ENCODE measurements at places on chromosomes 12 and 14.

GRCh38 chr12:94721173-94721572 lies 70.8 kb upstream of the TMCC3 start:
- DNase-seq = no peak

DNA sequence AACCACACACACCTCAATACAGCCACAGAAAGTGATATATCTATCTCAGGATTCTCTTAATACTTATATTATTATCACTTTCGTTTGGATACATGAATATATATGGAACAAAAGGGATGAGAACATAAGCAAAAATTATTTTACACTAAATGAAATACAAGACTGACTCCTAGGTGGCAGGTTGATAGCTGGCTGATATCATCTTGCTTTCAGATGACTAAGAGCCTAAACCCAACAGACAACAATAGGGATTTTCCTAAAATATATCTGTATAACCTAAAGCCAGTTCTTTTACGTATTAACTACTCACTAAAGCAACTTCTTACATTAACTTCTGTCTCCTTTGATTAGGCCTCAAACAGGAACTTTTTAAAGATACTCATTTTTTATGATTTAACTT lies 65.1 kb downstream of the BAZ1A start:
- DNase-seq = no peak

GRCh38 chr14:93579178-93579577 lies 148.4 kb downstream of the UNC79 start:
- DNase-seq = no peak

DNA sequence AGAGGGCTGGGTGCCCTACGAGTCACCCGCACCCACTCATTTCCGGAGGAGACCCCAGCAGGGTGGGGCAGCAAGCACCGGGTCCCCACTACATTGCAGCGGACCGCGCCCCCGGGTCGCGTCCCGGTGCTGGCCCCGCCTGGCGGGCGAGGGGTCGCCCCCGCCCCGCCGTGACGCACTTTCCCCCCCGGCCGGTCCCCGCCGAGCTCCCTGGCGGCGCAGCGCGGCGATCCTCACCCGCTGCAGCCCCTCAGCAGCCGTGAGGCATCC lies 106.1 kb downstream of the PRICKLE1 start:
- no peak for DNase-seq

GRCh38 chr14:89619596-89619995 lies 202.6 kb upstream of the FOXN3 start:
- no peak for DNase-seq

GRCh38 chr14:87643005-87643404 lies 350.0 kb downstream of the GALC start:
- no peak for DNase-seq

- DNase-seq = no peak
Measured at GRCh38 chr14:96792003-96792402, 5.2 kb upstream of the VRK1 start.

DNA sequence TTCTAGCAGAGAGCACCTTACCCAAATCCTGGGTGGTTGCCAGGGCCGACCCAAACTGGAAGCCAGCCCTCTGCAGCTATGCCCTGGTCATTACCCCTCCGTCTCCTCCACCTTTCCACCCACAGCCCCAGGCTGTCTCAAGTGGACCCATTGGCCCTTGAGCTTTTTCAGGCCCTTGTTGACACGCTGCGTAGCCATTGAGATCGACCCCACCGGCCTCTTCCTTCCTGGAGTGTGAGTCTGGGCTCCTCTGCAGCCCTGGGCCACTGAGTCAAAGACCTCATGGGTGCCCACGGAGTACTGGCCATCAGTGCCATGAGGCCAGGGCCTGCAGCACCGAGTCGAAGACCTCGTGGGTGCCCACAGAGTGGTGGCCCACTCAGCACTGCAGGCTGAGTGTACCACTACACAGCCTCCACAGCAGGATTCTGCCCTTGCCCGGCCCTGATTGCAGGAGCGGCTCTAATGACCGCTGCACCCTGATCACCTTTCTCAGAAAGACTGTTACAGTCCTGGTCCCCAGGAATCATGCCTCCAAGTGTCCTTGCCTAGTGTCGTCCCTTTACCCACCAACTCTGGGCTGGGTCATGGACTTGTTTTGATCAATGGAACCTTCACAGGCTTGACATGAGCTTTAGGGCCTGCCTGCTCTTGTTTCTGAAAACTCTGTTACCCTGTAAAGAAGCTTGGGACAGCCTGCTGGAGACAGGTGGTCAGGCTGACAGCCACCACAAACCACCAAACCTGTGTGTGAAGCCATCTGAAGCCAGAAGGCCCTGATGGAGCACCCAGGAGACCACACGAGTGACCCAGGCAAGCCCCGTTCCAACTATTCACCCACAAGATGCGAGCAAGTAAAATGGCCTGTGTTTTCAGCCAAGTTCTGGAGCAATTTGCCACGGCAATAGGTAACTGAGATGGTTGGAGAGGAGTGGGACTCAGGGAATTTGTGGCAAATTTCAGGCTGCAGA lies 39.6 kb upstream of the TRAF3 start:
- no peak for DNase-seq

GRCh38 chr14:104794099-104794498 lies 1.4 kb downstream of the AKT1 start:
- no peak for DNase-seq

GRCh38 chr12:128817111-128818015 lies 6.4 kb downstream of the SLC15A4 start:
- no peak for DNase-seq

DNA sequence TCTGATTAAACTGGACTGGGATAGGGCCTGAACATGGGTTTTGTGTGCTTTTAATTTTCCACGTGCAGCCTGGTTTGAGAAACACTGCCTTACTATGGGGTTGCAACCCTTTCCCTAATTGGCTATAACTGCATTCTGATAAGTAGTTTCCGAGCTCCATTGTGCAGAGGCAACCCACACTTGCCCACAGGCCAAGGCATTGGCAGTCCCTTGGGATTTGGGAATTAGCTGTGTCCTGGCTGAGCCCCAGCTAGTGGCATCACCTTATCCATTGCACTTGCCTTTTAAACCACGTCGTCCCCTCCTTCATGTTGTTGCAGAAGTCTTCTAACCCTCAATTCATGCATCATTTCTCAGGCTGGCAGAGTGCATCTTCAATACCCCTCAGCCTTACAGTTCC lies 10.2 kb downstream of the VCPKMT start:
- no peak for DNase-seq

DNA sequence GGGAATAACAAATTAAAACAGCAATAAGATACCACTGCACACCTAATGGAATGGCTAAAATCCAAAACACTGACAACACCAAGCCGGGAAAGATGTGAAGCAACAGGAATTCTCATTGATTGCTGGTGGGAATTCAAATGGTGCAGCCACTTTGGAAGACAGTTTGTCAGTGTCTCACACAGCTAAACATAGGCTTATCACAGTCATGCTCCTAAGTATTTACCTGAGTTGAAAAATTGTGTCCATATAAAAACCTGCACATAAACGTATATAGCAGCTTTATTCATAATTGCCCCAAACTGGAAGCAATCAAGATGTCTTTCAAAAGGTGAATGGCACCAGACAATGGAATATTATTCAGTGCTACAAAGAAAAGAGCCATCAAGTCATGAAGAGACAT lies 21.6 kb downstream of the GNPTAB start:
- DNase-seq = no peak

DNA sequence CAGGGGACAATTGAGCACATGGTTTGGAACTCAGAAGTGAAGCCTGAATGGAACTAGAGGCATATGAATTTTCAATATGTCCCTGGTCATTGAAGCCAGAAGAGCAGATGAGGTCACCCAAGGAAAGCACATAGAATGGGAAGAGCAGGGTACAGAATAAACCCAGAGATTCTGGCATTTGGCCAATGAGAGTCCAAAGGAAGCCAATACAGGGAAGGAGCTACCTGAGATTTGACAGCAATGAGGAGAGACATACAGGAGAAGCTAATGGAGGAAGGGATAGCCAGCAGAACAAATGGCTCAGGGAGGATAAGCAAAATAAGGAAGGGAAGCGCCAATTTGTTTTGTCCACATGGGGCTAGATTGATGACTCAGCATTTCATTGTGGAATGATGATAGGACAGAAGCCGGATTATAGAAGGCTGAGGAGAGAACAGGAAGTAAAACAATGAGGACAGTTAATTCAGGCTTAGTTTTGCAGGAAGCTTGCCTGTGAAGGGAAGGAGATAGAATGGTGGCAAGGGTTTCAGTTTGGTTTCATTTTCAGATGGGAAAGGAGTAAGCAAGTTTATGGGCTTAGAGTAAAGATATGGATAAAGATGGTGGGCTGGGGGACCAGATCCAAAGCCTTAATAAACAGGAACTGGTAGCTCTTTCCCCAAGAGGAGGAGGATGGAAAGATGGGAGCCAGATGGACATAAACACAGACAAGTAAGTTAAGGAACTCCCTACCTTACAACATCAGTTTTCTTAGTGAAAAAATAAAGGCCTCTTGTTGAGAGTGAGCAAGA lies 3.2 kb upstream of the SPTSSA start:
- DNase-seq = no peak

DNA sequence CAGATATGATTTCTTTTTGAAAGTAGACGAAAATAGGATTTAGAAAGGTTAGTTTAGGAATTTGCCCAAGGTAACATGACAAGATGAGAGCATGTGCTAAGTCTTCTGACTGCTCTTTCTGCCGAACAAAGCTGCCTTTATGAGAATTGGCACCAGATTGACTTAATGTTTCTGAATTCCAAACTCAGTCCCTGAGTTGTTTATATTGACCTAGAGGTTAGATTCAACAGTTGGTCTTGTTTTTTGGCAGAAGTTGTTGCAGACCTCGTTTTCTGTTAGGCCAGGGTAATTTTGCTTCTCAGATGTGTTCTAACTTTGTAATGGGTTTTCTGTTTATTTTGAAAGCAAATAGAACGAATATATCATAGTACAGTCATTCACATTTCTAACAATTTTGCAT lies 61.5 kb upstream of the LRTM2 start:
- no peak for DNase-seq

- DNase-seq = no peak
Measured at GRCh38 chr12:119283310-119283709, 51.2 kb upstream of the CCDC60 start.

GRCh38 chr12:3537719-3538465 lies 46.9 kb downstream of the PRMT8 start:
- no peak for DNase-seq

- DNase-seq = no peak
Measured at GRCh38 chr12:1692895-1693610, 2.2 kb downstream of the ADIPOR2 start.
